ENCODE measurements at places on chromosomes 1 and 21. TPM values are rescaled to one million over a fixed set of nuclear protein-coding genes. Genes with fewer than 3 reads are reported as not detected.

- no peak overlapping the region for H3K4me3 ChIP-seq
- H3K4me1 ChIP-seq: no peaks in the 10 kb centered on the region
- no peaks in the 10 kb centered on the region for H3K27me3 ChIP-seq
- no peak for DNase-seq
- no peaks in the 10 kb centered on the region for H3K36me3 ChIP-seq
Measured at GRCh38 chr1:204961765-204962419, 81.1 kb upstream of the CNTN2 start.

GRCh38 chr1:157132616-157133167, 5.5 kb downstream of the ETV3 start:
- no peak for DNase-seq
- H3K4me3 ChIP-seq: no peak overlapping the region
- no peak overlapping the region for H3K27ac ChIP-seq
- no peaks in the 10 kb centered on the region for H3K27me3 ChIP-seq

GRCh38 chr1:34267326-34267725, 90.6 kb downstream of the C1orf94 start:
- H3K36me3 ChIP-seq: no peaks in the 10 kb centered on the region
- H3K27me3 ChIP-seq: no peaks in the 10 kb centered on the region
- no peaks in the 10 kb centered on the region for H3K4me1 ChIP-seq

- DNase-seq: no peak
- no peaks in the 10 kb centered on the region for H3K36me3 ChIP-seq
- H3K4me3 ChIP-seq: no peak overlapping the region
- no peaks in the 10 kb centered on the region for H3K4me1 ChIP-seq
- no peaks in the 10 kb centered on the region for H3K27me3 ChIP-seq
- no peak overlapping the region for H3K27ac ChIP-seq
Measured at GRCh38 chr1:7149080-7149838, 364.0 kb downstream of the CAMTA1 start.

DNA sequence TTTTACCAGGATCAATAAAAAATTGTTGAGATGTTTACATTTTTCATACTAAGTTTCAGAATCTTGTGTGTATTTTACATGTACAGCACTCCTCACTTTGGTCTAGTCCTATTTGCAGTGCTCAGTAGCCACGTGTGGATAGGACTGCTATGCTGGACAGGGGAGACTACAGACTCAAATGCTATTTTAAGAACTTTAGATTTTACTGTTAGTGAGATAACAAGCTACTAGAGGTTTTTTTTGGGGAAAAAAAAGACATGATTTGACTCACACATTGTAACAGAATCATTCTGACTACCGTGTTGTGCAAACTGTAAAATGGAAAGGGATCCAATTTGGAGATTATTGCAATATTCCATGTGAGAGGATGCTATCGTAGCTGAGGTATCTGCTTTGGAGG, 418.9 kb upstream of the PRMT6 start:
- DNase-seq: no peak
- no peak overlapping the region for H3K27ac ChIP-seq
- H3K36me3 ChIP-seq: no peaks in the 10 kb centered on the region

- no peak for DNase-seq
- H3K27ac ChIP-seq: no peak overlapping the region
- no peaks in the 10 kb centered on the region for H3K27me3 ChIP-seq
- H3K4me1 ChIP-seq: no peaks in the 10 kb centered on the region
- H3K36me3 ChIP-seq: no peaks in the 10 kb centered on the region
- H3K4me3 ChIP-seq: no peak overlapping the region
Measured at GRCh38 chr1:167957710-167958109, 20.8 kb upstream of the MPC2 start.

DNA sequence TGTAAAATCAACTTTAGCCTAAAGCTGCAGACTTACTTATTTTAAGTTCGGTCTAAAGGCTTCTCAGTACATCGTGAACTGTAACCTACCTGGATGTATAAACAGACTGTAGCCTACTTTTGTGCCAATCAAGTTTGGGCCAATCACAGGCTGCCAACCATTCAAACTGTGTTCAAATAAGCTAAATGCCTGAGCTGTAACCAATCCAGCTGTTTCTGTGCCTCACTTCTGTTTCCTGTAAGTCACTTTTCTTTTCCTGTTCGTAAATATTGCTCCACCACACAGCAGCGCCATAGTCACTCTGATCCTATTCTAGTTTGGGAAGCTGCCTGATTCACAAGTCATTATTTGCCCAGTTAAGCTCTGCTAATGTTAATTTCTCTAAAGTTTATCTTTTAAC, 37.5 kb upstream of the SLAMF9 start:
- DNase-seq: no peak
- no peaks in the 10 kb centered on the region for H3K36me3 ChIP-seq
- H3K27ac ChIP-seq: no peak overlapping the region

- no peak overlapping the region for H3K27ac ChIP-seq
- no peaks in the 10 kb centered on the region for H3K27me3 ChIP-seq
- no peak for DNase-seq
- no peaks in the 10 kb centered on the region for H3K36me3 ChIP-seq
- no peaks in the 10 kb centered on the region for H3K4me1 ChIP-seq
Measured at GRCh38 chr1:10679496-10680220, 116.8 kb downstream of the CASZ1 start.

DNA sequence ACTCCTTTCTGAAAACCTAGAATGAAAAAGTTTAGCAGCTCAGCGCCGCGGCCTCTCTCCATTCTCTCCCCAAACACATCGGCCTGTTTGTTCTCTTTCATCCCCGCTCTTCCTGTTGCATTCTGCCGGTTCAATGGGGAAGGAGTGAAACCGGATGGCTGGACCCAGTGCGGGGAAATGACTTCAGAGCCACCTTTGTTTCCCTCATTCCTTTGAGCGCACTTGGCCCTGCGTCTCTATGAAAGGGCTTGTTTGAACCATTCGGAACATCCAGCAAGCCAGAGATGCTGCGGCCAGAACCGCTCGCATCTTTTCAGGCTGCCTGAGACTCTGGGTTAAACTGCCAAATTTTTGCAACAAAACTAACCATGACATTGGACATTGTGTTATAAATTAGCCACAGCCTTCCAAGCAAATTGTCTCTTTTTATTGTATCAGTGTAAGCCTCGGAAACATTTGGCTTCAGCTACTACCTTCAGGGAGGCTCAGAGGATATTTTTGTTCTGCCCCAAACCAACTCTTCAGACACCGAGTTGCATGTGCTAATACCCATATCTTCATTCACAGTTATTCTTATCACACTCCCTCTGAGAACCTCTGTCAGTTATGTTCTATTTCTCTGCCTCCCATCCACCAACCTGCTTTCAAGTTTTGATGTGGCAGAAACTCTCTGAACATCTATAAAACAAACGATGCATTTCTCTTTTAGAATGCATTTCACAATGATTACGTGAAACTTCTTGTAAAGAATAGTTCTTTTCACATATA, 5.1 kb upstream of the OLIG1 start:
- H3K4me1 ChIP-seq: no peaks in the 10 kb centered on the region
- H3K27me3 ChIP-seq: peaks cover 18% of the 10 kb centered on the region
- H3K27ac ChIP-seq: no peak overlapping the region
- H3K4me3 ChIP-seq: no peak overlapping the region
- no peaks in the 10 kb centered on the region for H3K36me3 ChIP-seq
- DNase-seq: no peak

DNA sequence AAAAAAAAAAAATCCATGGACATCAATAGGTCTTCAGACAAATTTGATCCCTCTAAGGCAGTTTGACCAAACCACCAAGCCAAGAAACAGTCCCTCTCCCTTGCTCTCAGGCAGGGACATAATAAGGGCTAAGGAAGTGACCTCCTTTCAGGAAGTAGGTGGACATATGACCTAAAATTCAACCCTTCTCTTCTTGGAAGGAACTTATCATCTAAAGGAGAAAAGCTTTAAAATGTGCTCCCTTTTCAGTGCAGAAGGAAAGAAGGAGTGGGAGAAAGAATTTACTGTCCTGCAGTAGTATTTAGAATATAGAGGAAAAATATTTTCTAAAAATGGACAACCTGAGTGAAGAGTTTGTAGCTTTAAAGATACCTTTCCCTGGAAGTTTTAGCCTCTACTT, 118.1 kb downstream of the DTL start:
- no peak for DNase-seq
- peak overlapping the region; percentile 67 for H3K27ac ChIP-seq
- H3K4me3 ChIP-seq: no peak overlapping the region
- H3K4me1 ChIP-seq: peaks cover 2% of the 10 kb centered on the region
- H3K36me3 ChIP-seq: no peaks in the 10 kb centered on the region

DNA sequence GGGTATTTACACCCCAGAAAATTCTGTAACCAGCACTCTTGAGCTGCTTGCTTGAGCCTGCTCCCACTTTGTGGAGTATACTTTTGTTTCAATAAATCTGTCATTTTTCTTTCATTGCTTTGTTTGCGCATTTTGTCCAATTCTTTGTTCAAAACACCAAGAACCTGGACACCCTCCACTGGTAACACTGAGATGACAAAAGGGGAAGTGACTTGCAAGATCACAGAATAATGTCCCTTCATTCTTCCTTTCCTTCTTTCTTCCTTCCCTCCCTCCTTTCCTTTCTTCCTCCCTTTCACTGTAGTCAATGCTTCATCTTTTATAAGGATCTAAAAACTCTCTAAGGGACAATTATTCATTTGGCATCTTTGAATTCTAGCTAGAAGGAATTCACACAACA, 134.5 kb upstream of the MAP1LC3C start:
- H3K4me1 ChIP-seq: no peaks in the 10 kb centered on the region
- H3K27me3 ChIP-seq: no peaks in the 10 kb centered on the region
- no peak overlapping the region for H3K27ac ChIP-seq
- H3K36me3 ChIP-seq: no peaks in the 10 kb centered on the region

The UBL4B gene
- not detected for total RNA-seq

The CHRM3 gene
- not detected for total RNA-seq
